ENCODE measurements at places on chromosomes 7 and 10. TPM values are rescaled to one million over a fixed set of nuclear protein-coding genes. Genes with fewer than 3 reads are reported as not detected.
A peak's percentile ranks its signal among the peaks of the same experiment; 100 is the strongest.

CNTNAP2 gene
- 5.1 TPM for polyA plus RNA-seq

HHEX gene
- 0.43 TPM for polyA plus RNA-seq

CCDC3 gene
- 6.7 TPM for polyA plus RNA-seq

SFMBT2 gene
- 4.3 TPM for polyA plus RNA-seq

TSPAN12 gene
- 7.0 TPM for polyA plus RNA-seq

ACTA2 gene
- 725 TPM for polyA plus RNA-seq

ACSM6 gene
- polyA plus RNA-seq, result not detected

RTKN2 gene
- 5.3 TPM for polyA plus RNA-seq

NANOS1 gene
- polyA plus RNA-seq, result 2.5 TPM

GRCh38 chr7:47302560-47302959, 279.4 kb downstream of the TNS3 start:
- no peaks in the 10 kb centered on the region for H3K36me3 ChIP-seq

- H3K4me1 ChIP-seq, result no peaks in the 10 kb centered on the region
- H3K4me3 ChIP-seq, result no peak overlapping the region
- H3K36me3 ChIP-seq, result no peaks in the 10 kb centered on the region
- no peak for DNase-seq
Measured at GRCh38 chr10:124122211-124122610, 28.8 kb upstream of the CHST15 start.

- no peak for DNase-seq
- no peaks in the 10 kb centered on the region for H3K36me3 ChIP-seq
- H3K27me3 ChIP-seq, result peaks cover 51% of the 10 kb centered on the region
- H3K4me3 ChIP-seq, result no peak overlapping the region
- no peak overlapping the region for H3K27ac ChIP-seq
Measured at GRCh38 chr10:97961945-97962344, 68.5 kb downstream of the CRTAC1 start.

GRCh38 chr10:46319389-46319788, 32.6 kb downstream of the ANTXRL start:
- no peaks in the 10 kb centered on the region for H3K27me3 ChIP-seq
- H3K36me3 ChIP-seq, result no peaks in the 10 kb centered on the region
- no peak overlapping the region for H3K27ac ChIP-seq
- H3K4me3 ChIP-seq, result no peak overlapping the region

GRCh38 chr10:5480162-5480941, 19.0 kb downstream of the CALML5 start:
- no peak for DNase-seq
- no peak overlapping the region for H3K27ac ChIP-seq
- no peaks in the 10 kb centered on the region for H3K27me3 ChIP-seq
- H3K4me1 ChIP-seq, result no peaks in the 10 kb centered on the region
- H3K36me3 ChIP-seq, result no peaks in the 10 kb centered on the region
- no peak overlapping the region for H3K4me3 ChIP-seq

- H3K4me1 ChIP-seq, result no peaks in the 10 kb centered on the region
- peak; percentile 56 for DNase-seq
- no peak overlapping the region for H3K27ac ChIP-seq
Measured at GRCh38 chr10:70258216-70258615, 25.0 kb upstream of the PPA1 start.

DNA sequence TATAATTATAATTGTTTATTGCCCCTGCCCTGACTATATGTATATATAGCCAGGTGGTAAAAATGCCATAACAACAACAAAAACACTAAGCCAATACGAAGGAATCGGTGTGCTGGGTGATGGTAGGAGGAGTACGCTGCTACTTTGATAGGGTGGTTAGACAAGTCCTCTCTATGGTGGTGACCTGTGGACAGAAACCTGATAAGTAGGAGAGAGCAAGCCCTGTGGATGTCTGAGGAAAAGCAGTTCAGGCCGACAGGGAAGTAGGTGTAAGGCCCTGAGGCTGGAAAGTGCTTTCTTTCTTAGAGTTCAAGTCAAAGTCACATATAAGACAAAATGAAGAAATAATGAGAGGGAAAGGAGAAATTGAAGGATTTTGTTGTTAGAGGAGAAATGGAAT, 823.8 kb upstream of the CELF2 start:
- no peaks in the 10 kb centered on the region for H3K36me3 ChIP-seq
- H3K27ac ChIP-seq, result no peak overlapping the region
- DNase-seq, result no peak
- no peaks in the 10 kb centered on the region for H3K27me3 ChIP-seq
- H3K4me1 ChIP-seq, result no peaks in the 10 kb centered on the region
- H3K4me3 ChIP-seq, result no peak overlapping the region

All from cardiac muscle cell (in vitro differentiated cells and primary cell).